ENCODE measurements at places on chromosomes 7 and 10.

GRCh38 chr7:29035044-29035740 lies 77.1 kb upstream of the TRIL start:
- DNase-seq, result peak; percentile 67

GRCh38 chr7:117010375-117011133 lies 57.3 kb downstream of the ST7 start:
- no peak for DNase-seq

DNA sequence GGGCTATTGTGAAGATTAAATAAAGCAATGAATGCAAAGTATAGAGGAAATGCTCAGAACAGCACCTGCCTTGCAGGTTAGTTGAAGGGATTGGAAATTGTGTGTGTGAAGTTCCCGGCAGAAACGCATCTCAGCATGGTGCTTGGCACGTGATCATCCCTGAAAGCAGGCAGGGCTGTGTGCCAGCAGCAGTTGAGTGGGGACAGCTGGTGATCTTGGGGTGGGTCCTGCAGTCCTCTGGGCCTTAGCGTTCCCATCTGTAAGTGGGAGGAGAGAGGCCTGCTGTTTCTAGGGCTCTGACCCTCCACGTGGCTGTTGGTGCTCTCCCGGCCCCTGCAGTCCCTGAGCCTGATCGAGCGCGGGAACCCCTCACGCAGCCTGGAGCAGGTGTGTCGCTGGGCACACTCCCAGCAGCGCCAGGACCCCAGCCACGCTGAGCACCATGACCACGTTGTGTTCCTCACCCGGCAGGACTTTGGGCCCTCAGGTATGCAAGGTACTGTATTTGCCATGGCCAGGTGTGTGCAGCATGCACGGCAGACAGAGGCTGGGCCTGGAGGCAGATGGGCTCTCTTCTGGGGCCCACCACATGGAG lies 55.3 kb downstream of the TBATA start:
- DNase-seq, result no peak

DNA sequence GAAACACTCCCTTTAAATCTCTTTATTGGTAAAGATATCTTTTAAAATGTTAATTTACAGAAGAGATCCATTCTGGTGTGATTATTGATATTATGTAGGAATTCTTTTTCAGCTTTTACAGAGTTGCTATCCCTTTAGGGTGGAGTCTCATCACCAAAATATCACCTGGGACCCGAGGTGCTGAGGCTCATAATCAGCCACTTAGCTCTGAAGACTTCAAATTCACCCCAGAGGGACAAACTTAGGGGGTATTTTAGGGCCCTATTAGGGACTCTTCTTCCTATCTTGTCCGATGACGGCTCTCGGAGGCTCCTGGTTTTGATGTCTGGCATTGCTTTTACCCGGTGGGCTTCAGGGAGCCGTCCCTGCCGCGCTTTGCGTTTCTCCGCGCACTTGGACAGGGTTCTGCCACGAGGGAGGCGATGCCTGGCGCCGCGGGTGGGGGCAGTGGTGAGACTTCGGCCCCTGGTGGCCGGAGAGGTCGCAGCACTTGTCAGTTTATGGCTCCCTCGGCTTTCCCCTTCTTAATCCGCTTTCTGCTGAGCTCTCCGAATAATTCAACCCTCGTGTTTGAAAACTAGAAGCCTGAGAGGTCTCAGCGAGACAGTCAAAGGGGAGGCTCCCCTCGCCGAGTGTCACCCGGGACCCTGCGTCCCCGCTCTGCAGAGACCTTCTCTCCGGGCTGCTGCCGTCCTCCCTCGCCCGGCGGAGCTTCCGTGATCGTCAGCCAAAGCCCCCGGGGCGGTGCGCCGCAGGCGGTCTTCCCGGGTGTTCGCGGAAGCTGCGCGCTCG lies 27.8 kb downstream of the RBM20 start:
- DNase-seq, result peak; percentile 77

- no peak for DNase-seq
Observed at GRCh38 chr10:121378251-121378801, 219.9 kb downstream of the FGFR2 start.

GRCh38 chr10:127918572-127918971 lies 11.7 kb downstream of the PTPRE start:
- peak; percentile 66 for DNase-seq

GRCh38 chr10:23099816-23100215 lies 4.4 kb downstream of the MSRB2 start:
- no peak for DNase-seq

- no peak for DNase-seq
Observed at GRCh38 chr7:123823898-123824753, 20.8 kb upstream of the HYAL4 start.

DNA sequence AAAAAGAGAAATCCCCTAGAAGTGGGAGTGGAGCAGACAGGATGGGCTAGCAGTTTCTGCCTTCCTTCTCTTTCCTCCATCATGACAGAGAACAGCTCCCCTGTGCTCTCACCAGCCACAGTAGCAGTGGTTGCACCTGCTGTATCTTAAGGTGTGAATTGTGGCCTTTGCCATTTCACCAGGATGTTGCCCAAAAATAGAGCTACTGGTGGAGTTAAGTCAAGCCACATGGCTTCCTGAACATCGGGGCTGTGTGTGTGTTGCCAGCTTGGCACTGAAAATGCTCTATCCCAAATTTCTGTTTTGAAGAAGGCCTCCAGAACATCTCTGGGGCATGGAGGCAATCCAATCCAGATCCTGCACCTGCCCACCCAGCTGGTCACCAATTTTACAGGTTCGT lies 348.7 kb downstream of the EXOC4 start:
- DNase-seq, result no peak

GRCh38 chr7:123797673-123798531 lies 47.1 kb upstream of the HYAL4 start:
- DNase-seq, result peak; percentile 32

DNA sequence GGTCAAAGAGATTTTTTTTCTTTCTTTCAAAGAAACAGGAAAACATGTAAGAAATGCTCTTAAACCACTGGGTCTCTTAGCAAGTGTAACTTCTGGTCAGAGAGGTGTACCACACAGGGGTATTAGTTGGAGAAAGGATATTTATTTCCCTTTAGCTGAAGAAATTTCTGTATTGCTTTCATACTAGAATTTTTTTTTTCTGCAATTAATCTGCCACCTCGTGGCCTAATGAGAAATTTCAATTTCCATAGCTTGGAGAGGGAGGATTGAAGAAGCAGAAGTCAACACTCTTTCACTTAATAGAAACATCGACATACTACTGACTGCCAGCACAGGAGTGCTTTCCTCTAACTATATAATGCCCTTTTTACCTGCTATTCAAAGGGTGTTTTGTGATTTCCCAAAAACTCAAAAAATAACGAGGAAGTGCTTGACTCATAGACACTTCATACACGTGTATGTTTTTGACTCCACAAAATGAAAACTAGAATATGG lies 177.6 kb upstream of the NAMPT start:
- peak; percentile 55 for DNase-seq

DNA sequence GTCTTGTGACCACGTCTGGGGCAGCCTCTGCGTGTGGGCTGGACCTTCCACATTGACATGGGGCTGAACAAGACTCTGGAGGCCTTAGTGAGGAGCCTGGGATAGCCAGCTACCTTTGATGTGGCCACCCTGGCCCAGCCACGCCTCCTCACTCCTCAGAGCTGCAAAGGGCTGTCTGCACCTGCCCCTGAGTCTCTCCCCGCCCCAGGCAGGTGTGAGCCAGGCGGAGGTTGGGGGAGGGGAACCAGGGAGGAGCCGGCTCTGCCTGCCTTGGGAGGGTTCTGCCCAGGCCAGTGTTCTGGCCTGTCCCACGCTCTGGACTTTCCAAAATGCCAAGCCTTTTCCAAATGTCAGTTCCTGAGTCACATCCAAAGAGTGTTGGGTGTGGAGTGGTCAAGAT lies 72.2 kb downstream of the GTF2IRD1 start:
- no peak for DNase-seq

GRCh38 chr7:84536271-84536870 lies 341.8 kb upstream of the SEMA3A start:
- DNase-seq, result no peak

DNA sequence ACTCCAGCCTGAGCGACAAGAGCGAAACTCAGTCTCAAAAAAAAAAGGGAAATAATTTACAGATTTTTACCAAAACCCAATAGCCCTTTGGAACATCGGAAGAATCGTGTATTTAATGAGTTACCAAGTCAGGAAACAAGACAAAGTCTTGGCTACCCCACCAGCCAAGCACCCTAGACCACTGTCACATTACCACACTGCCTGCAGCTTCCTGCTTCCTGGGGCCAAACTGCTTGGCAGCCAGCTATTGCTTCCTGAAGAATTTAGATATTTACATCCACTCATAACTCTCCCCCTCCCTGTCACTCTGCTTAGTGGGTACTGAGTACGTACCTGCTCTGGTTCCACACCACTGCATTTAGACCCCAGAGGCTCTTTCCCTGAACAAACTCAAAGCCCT lies 14.1 kb upstream of the TNPO3 start:
- peak; percentile 24 for DNase-seq

DNA sequence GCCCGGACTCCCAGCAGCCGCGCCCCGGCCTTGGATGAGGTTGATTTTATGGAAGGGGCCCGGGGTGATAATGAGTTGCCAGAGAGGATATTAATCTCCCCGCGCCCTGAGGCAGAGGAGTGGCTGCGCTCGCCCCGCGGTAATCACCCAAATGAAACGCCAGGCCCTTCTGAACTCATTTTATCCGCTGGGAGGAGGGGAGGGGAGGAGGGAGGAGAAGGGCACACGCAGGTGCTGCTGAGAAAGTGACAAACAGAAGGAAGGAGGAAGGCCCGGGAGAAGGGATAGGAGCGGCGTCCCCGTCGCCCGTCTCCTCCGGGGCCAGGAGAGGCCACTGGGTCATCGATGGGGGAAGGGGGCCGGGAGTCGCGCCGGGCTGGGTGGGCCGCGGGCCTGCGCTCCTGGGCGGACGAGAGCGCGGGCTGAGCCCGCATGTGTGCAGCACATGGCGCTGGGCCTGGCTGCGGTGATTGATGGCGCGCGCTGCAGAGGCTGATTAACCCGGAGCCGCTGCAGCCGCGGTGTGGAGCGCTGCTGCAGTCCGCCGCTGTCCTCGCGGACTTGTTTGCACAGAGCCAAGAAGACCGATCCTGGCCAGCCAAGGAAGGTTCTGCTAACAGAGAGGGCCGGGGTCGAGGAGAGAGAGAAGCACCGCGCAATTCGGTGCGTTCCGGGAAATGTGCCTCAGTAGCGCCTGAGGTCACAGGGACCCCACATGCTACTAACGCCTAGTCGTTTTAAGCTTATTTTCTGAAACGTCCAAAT lies 6.5 kb downstream of the MNX1 start:
- DNase-seq, result no peak

- DNase-seq, result no peak
Observed at GRCh38 chr10:109968953-109969759, 38.6 kb upstream of the ADD3 start.

DNA sequence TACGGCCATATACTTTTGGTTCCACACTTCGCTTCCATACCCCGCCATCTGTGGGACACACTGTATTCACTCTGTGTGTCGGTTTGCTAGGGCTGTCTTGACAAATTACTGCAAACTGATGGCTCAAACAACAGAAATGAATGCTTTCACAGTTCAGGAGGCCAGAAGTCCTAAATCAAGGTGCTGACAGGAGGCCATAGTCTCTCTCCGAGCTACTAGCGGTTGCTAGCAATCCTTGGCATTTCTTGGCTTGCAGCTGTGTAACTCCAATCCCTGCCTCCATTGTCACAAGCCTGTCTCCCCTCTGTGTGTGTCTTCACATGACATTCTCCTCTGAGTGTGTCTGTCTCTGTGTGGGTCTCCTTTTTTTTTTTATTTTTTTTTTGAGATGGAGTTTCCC lies 28.9 kb upstream of the BMPR1A start:
- DNase-seq, result no peak

- peak; percentile 5 for DNase-seq
Observed at GRCh38 chr10:110340816-110341215, 36.1 kb upstream of the SMNDC1 start.

GRCh38 chr7:36029853-36030515 lies 123.1 kb upstream of the EEPD1 start:
- DNase-seq, result no peak

Data from MV-4-11 (cell line).